ENCODE measurements at places on chromosomes 12 and 14. TPM values are rescaled to one million over a fixed set of nuclear protein-coding genes. Genes with fewer than 3 reads are reported as not detected.

Gene ANG
- 9.8 TPM for total RNA-seq

Gene PMEL
- 0.68 TPM for total RNA-seq

Gene PRH2
- not detected for total RNA-seq

Gene OR10P1
- not detected for total RNA-seq

Gene BCL2L2
- total RNA-seq = 19.7 TPM

Gene SLC10A1
- total RNA-seq = not detected

Gene BLOC1S1
- 132 TPM for total RNA-seq

Gene AKAP5
- 0.45 TPM for total RNA-seq

Gene FSCB
- total RNA-seq = not detected

Gene VPS33A
- 21.2 TPM for total RNA-seq

Gene PTPN6
- total RNA-seq = 14.4 TPM

Gene GALNT8
- total RNA-seq = not detected

Gene ARHGDIB
- total RNA-seq = 0.92 TPM

Gene AQP6
- total RNA-seq = not detected

Gene FAM161B
- 1.9 TPM for total RNA-seq

Gene UBC
- total RNA-seq = 1,210 TPM

Gene GEMIN2
- 25.0 TPM for total RNA-seq

Gene CPNE6
- not detected for total RNA-seq

Gene NKX2-1
- total RNA-seq = 0.04 TPM

Gene CACNA2D4
- total RNA-seq = not detected

Gene MLXIP
- 28.0 TPM for total RNA-seq

Gene CCDC88C
- 7.1 TPM for total RNA-seq

Gene FOXA1
- total RNA-seq = 12.9 TPM

Gene NDRG2
- 3.2 TPM for total RNA-seq

Gene JKAMP
- total RNA-seq = 92.3 TPM

Gene MMP14
- total RNA-seq = 1.3 TPM

Gene RNASE1
- total RNA-seq = 0.29 TPM

Gene ZNF891
- 0.55 TPM for total RNA-seq

Gene CRIP1
- 1,790 TPM for total RNA-seq

Gene TRAFD1
- 20.8 TPM for total RNA-seq

Gene TBX5
- total RNA-seq = not detected

Gene TPH2
- not detected for total RNA-seq

Gene CYP27B1
- 2.1 TPM for total RNA-seq

Gene C12orf42
- not detected for total RNA-seq

Gene TAPBPL
- total RNA-seq = 4.5 TPM
